ENCODE measurements at places on chromosomes 12 and 14. TPM values are rescaled to one million over a fixed set of nuclear protein-coding genes. Genes with fewer than 3 reads are reported as not detected.

The NGB gene
- 10.3 TPM for polyA plus RNA-seq

The NTN4 gene
- polyA plus RNA-seq = 17.2 TPM

The VSX2 gene
- polyA plus RNA-seq = not detected

The PPP1CC gene
- polyA plus RNA-seq = 182 TPM

The PROX2 gene
- not detected for polyA plus RNA-seq

The WNT1 gene
- not detected for polyA plus RNA-seq

Data from adrenal gland (tissue), 19 donors.